ENCODE measurements at places on chromosomes 2 and 18. TPM values are rescaled to one million over a fixed set of nuclear protein-coding genes. Genes with fewer than 3 reads are reported as not detected.

DNA sequence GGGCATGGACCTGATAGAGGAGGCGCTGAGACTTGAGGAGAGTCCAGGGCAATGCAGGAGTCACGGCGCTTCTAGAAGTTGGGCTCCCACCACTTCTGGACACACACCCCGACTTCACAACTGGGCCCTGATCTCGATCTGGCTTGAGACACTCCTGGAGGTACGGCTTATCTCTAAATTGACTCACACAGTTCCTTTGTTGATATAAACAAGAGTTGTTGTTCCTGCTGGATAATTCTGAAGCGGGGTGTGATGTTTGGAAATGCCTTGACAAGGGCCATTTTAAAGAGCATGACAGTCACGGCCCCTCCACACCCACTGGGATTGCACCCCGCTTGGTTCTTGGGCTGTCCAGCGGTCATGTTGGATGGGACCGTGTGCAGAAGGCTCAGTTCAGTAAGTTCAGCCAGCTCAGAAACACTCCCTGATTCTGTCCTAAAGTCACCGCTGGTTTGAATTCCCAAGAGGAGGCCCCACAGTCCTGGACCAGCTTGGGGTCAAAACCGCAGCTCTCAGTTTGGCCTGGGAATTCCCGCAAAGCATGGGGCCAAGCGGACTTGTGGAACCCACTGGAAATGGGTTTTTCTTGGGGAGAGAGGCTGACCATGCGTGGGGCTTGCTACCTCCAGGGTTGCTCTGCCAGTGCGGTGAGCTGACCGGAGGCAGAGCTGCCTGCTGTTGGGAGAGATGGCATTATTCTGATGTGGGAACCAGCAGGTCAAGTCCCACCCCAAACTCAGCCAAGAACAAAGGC is 9.3 kb upstream of the NEU2 start:
- no peaks in the 10 kb centered on the region for H3K36me3 ChIP-seq
- DNase-seq: no peak
- no peak overlapping the region for H3K27ac ChIP-seq
- no peaks in the 10 kb centered on the region for H3K4me1 ChIP-seq

GRCh38 chr2:101967826-101968513 is 23.8 kb upstream of the IL1R2 start:
- peaks cover 13% of the 10 kb centered on the region for H3K27me3 ChIP-seq
- peaks cover 7% of the 10 kb centered on the region for H3K4me1 ChIP-seq
- H3K27ac ChIP-seq: no peak overlapping the region
- H3K36me3 ChIP-seq: peaks cover 13% of the 10 kb centered on the region
- no peak overlapping the region for H3K4me3 ChIP-seq

- no peak overlapping the region for H3K4me3 ChIP-seq
- H3K4me1 ChIP-seq: peaks cover 46% of the 10 kb centered on the region
Measured at GRCh38 chr2:169106563-169107545, 37.5 kb downstream of the DHRS9 start.

- DNase-seq: no peak
- no peak overlapping the region for H3K27ac ChIP-seq
- peaks cover 49% of the 10 kb centered on the region for H3K27me3 ChIP-seq
- no peak overlapping the region for H3K4me3 ChIP-seq
- H3K36me3 ChIP-seq: peaks cover 3% of the 10 kb centered on the region
Measured at GRCh38 chr2:12050396-12050795, 304.0 kb downstream of the LPIN1 start.

DNA sequence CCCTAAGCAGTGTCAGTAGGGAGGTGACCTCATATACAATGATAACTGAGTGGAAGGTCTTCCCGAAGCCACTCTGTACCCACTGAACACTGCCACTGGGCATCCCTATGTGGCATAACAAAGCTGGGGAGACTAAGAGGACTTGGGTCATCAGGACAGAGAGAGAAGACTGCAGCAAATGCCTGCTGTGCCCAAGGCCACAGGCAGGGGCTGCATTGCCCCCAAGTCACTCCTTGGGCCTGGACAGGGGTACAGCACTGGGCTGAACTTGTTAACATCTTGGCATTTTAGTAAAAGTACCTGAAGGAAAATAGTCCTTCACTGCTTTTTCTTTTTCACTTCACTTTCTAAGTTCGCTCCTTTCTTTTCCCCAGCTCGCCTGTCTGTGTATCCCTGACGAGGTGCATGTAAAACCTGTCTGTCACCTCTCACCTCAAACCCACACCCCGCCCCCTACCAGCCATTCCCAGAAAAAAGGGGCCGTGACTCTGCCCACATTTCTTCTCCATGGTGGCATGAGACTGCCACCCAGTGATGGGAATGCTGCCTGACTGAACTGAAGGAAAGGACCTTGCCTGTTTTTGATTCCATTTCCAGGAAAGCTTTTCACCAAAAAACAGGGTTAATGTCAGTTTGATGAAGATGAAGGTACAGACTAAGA is 62.9 kb downstream of the MTHFD2 start:
- DNase-seq: no peak
- H3K4me3 ChIP-seq: no peak overlapping the region
- no peaks in the 10 kb centered on the region for H3K36me3 ChIP-seq
- no peak overlapping the region for H3K27ac ChIP-seq

REV1 gene
- total RNA-seq: 37.7 TPM

SERPINB4 gene
- total RNA-seq: not detected

ARMC9 gene
- 3.2 TPM for total RNA-seq

RGPD3 gene
- total RNA-seq: not detected

ALK gene
- not detected for total RNA-seq

NTSR2 gene
- not detected for total RNA-seq
